ENCODE measurements at places on chromosomes 13 and 19. TPM values are rescaled to one million over a fixed set of nuclear protein-coding genes. Genes with fewer than 3 reads are reported as not detected.

C1QTNF9 gene
- not detected for total RNA-seq

LILRA2 gene
- total RNA-seq: not detected

RNF113B gene
- total RNA-seq: not detected

NTF4 gene
- 11.7 TPM for total RNA-seq

TEAD2 gene
- total RNA-seq: 26.7 TPM

PTPRH gene
- 0.11 TPM for total RNA-seq

APLP1 gene
- 0.95 TPM for total RNA-seq

EXOC3L2 gene
- total RNA-seq: 0.27 TPM

PTGIR gene
- total RNA-seq: not detected

CRX gene
- total RNA-seq: not detected

LILRB4 gene
- total RNA-seq: not detected

MRPL34 gene
- 43.6 TPM for total RNA-seq

GPC6 gene
- total RNA-seq: 1.1 TPM

KBTBD6 gene
- 9.5 TPM for total RNA-seq

PRSS57 gene
- not detected for total RNA-seq

SIX5 gene
- total RNA-seq: 5.4 TPM

FUT1 gene
- total RNA-seq: 8.0 TPM

MEIOSIN gene
- not detected for total RNA-seq

SIGLEC9 gene
- not detected for total RNA-seq

ZNF726 gene
- 2.2 TPM for total RNA-seq

CYP4F11 gene
- total RNA-seq: 0.21 TPM

GPC5 gene
- total RNA-seq: 0.03 TPM

PEAK3 gene
- total RNA-seq: not detected

CAMSAP3 gene
- 7.5 TPM for total RNA-seq

ZNF175 gene
- total RNA-seq: 3.0 TPM

ARRDC5 gene
- total RNA-seq: not detected

CABP5 gene
- total RNA-seq: not detected

ZNF442 gene
- 0.99 TPM for total RNA-seq

GPR12 gene
- total RNA-seq: not detected

CCL25 gene
- not detected for total RNA-seq

ZNF577 gene
- total RNA-seq: 4.5 TPM

TDRD12 gene
- 2.3 TPM for total RNA-seq

MRI1 gene
- total RNA-seq: 34.6 TPM

RHPN2 gene
- 5.0 TPM for total RNA-seq
